Stimulated activated CD8-positive, alpha-beta memory T cell treated with anti-CD3 and anti-CD28 coated beads, Interleukin-4, amount 100 ng/mL, for 4 hours (primary cell): ENCODE measurements at places on chromosomes 1 and 21.

DNA sequence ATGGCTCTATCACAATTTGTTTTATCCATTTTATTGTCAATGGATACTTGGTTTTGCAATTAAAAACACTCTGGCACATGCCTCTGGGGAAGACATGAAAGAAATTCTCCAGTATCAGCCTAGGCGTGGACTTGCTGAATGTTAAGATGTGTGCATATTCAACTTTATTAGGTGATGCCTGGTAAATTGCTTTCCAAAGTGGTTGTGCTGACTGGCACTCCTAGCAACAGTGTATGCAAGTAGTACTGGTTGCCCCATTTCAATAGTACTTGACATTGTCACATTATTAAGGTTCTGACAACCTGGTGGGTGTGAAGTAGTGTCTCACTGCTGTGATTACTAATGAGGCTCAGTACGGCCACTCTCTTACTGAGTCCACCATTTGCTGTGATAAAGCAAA, 48.1 kb downstream of the BEND5 start:
- DNase-seq = no peak

GRCh38 chr1:218775501-218776021, 398.1 kb upstream of the LYPLAL1 start:
- DNase-seq = no peak

- DNase-seq = no peak
These were observed 7.3 kb downstream of the FCRLB start for GRCh38 chr1:161728376-161729226.

- no peak for DNase-seq
These were observed 23.2 kb downstream of the C1orf94 start for GRCh38 chr1:34199927-34200326.

GRCh38 chr1:56190806-56191365, 388.5 kb downstream of the PLPP3 start:
- no peak for DNase-seq
